Neural crest cell (in vitro differentiated cells): ENCODE measurements at places on chromosomes 2 and 18.

GRCh38 chr2:16622399-16622968, 43.1 kb downstream of the CYRIA start:
- no peak for DNase-seq

DNA sequence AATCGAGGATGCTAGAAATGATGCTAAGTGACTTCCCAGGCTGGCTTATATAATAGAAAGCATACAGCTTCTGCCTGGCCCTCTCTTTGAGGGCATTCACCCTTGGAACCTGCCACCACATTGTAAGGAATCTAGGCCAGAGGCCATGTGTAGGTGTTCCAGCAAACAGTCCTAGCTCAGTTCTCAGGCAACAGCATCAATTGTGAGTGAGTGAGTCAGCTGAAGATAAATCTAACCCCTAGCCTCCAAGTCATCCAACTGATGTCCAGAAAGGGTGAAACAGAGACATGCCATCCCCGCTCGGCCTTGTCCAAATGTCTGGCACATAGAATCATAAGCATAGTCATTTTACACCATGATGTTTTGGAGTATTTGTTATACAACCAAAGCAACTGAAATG, 324.3 kb upstream of the KLHL14 start:
- DNase-seq: no peak

DNA sequence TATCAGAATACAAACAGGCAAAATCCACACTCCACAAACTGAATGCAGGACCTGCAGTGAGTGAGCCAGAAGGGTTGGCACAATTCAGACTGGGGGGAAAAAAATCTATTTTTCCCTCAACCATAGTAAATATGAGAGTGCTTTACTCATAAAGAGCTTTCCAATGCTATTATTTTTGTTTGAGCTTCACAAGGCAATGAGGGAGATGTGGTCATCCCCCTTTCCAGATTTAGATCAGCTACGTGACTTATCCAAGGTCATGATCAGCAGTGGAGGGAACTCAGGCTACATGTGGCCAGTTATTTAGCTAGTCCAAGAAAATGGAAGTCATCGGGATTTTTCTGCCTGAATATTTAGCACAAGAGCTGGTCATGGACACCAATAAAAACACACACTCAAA, 120.4 kb upstream of the KLF7 start:
- DNase-seq: no peak

DNA sequence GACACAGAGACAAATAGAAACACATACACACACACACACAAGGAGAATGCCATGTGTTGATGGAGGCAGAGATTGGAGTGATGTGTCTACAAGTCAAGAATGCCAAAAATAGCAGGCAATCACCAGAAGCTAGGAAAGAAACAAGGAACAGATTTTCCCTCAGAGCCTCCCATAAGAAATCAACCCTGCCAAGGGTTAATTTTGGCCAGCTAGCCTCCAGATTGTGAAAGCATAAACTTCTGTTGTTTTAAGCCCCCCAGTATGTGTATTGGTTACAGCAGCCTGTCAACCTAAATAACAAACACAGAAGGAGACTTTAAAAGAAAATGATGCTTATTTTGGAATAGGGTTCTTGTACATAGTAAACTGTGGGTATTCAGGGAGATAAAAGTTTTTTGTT, 5.6 kb upstream of the STK39 start:
- DNase-seq: no peak

DNA sequence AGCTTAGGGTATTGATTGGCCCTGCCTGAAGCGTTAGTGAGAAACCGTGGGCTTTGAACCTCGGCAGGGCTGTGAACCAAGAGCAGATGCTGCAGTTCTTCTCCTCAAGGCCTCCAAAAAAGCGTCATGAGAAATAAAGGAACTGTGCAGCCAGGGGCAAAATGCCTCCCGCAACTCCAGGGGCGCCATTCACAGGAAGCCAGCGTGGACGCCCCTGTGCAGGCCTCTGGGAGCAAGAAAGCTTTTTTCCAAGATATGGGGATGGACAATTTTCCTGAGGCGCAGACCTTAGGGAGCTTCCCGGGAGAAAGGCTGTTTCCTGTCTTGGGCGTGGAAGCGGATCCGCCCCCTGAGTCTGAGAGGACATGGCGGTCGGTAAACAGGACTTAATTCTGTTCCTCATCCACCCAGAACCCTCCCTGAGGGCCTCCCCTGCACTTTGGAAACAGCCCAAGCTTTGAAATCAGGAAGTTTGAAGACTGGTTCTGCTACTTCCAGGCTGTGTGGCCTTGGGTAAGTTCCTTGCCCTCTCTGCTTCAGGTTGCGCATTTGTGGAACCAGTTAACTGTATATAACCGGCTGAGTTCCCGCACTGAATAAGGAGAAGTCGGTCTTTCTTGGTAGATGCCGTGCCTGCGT, 29.6 kb upstream of the CABLES1 start:
- DNase-seq: no peak
